Esophagus mucosa (tissue), 1 donor: ENCODE measurements at places on chromosomes 6 and 20.
A peak's percentile ranks its signal among the peaks of the same experiment; 100 is the strongest.

DNA sequence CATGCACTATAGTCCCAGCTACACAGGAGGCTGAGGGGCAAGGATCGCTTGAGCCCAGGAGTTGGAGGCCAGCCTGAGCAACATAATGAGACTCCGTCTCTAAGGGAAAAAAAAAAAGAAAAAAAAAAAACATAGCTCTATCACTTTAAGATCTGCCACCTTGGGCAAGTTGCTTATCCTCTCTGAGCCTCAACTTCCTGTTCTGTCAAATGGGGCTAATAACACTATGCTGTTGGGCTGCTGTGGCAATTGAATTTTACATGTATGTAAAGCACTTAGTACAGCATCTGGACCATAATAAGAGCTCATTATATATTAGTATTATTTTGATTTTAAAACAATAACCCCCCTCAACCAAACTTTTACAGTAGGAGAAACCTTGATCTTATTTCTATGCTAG lies 141.5 kb downstream of the ATXN1 start:
- no peak for ATAC-seq

DNA sequence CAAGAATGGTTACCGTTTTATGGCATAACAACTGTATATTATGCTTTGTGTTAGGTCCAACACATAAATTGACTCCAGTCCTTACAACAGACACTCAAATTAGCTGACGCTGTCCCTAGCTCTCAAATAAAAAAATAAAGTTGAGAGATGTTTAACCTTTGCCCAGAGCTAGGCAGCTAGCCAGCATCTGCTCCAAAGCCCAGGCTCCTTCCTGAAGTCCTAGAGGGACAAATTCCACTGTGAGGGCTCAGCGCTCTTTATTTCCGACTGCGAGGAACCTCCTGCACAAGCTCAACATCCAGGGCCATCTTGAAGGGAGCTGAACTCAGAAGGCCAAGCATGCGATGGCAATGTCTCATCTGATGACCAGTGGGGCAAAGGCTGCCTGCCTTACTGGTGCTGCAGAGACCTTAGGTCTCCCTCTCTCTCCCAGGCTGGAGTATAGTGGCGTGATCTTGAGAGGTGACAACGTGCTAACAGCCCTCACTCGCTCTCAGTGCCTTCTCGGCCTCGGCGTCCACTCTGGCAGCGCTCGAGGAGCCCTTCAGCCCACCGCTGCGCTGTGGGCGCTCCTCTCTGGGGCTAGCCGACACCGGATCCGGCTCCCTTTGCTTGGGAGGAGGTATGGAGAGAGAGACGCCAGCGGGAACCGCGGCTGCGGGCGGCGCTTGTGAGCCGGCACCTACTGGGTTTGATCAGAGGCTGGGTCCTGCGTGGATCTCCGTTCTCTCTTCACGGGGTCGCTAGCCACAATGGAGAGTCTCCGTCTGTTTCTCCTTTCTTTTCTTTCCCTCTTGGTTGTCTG lies 24.7 kb upstream of the GFOD1 start:
- no peak for ATAC-seq

DNA sequence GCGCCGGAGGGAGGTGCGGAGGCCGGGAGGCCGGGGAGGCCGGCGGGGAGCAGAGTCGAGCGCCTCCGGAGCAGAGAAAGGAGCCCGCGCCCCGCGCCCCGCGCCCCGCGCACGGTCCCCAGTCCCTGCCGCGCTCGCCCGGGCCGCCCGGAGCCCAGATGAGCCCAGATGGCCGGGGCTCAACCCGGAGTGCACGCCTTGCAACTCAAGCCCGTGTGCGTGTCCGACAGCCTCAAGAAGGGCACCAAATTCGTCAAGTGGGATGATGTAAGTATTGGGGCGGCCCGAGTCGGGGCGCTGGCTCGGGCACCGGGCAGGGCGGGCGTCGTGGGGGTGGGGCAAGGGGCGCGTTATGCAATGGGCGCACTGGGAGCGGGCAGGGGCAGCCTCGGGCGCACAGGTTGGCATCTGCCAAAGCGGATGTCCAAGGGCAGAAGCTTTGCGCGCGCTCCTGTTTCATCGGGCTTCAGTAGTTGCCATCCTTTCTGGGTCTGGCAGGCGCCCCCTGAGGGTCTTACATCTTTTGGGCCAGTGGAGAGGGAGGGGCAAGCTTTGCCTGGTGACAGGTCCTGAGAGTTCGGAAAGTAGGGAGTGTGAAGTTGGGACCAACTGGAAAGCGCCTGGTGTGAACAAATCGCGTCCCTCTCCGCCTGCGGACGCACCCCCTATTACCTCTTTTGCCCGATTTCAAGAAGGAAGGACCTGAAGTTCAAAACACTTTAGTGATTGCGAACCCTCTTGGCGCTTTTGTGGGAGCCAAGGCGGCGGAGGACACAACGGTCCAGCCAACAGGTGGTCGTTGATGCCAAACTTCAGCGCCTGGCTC lies 631 bp downstream of the PLCB1 start:
- peak; percentile 32 for ATAC-seq

GRCh38 chr6:159815410-159815809 lies 15.3 kb downstream of the PNLDC1 start:
- ATAC-seq: no peak

DNA sequence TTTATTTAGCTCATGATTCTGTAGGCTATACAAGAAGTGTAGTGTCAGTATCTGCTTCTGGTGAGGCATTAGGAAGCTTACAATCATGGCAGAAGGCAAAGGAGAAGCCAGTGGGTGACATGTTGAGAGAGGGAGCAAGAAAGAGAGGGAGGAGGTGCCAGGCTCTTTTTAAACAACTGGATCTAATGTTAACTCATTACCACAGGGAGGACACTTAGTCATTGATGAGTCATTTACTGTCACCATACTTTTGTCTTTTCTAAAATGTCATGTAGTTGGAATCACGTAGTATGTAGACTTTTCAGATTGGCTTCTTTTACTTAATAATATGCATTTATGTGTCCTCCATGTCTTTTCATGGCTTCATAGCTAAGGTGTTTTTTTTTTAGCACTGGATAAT lies 58.1 kb downstream of the NUS1 start:
- no peak for ATAC-seq

DNA sequence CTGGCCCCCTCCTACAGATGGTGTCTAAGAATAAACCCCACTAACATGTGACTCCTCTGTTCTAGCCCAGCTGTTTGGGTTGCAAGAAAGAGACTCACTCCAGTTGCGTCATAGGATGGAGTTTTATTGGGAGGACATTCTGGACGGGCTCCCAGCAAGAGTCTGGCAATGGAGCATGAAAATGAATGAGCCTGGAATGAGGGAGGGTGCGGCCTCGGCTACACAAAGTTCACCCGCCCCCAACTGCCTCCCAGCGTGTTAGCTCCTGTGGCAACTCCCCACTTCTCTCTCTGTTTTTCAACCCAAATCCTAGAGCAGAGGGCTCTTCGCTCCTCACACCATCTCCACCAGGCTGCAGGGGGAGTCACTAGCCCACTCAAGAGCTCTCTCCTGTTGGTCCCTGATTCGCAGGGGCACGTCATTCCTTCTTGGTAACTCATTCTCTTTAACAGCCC lies 5.1 kb upstream of the ADAM33 start:
- peak; percentile 69 for ATAC-seq
